ENCODE measurements at places on chromosomes 5 and 9.

GRCh38 chr9:129549684-129550083 is 71.2 kb downstream of the C9orf50 start:
- DNase-seq, result no peak

GRCh38 chr5:138438003-138438723 is 694 bp upstream of the REEP2 start:
- no peak for DNase-seq

DNA sequence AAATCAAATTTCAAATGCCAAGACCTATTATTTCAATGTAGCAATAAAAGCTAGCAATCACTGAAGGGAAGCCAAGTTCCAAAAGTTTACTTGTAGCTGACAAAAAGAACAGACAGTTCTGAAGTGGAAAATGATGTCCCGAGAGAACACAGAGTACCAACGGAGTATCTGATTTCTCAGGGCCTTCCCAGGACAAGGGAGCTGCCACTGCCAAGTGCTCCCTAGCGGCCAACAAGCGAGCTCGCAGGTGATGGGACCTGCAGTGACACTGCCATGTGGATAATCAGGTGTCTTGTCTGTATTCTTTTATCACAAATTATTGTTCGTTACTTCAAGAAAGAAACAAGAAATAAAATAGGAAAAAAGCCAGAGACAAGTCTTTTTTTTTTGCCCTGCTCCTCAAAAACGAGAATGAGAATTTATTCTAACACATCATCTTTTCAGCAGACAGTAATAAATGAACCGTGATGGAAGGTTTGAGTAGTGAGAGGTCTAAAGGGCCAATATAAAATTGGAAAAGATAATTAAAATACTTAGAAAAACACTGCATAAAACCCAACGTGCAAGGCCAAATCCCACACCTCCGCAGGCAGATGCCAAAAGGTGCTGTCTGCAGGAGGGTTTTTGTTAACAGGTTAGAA is 159.4 kb downstream of the MYO10 start:
- DNase-seq, result no peak

DNA sequence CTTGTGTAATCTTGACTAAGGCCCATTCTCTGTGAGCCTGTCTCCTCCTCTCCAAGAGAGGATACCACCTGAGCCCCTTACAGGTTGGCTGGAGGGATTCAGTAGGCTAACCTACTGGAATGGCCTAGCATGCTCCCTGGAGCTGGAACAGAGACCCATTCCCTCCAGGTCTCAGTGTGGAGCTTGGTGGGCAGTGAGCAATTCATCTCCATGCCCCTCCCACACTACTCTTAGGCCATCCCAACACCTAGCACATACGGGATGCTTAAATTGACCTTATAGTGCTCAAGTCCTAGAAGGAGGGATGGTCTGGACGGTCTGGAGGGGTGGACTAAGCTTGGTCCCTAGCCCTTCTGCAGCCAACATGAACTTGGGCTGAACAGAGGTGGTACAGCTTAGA is 75.6 kb downstream of the CRB2 start:
- DNase-seq, result no peak

GRCh38 chr5:168818558-168818957 is 239.4 kb upstream of the PANK3 start:
- DNase-seq, result no peak

- no peak for DNase-seq
Observed at GRCh38 chr9:128635266-128636023, 21.2 kb downstream of the DYNC2I2 start.

- no peak for DNase-seq
Observed at GRCh38 chr9:69740872-69741505, 18.8 kb downstream of the PTAR1 start.

- no peak for DNase-seq
Observed at GRCh38 chr9:88957526-88957925, 33.7 kb upstream of the S1PR3 start.

DNA sequence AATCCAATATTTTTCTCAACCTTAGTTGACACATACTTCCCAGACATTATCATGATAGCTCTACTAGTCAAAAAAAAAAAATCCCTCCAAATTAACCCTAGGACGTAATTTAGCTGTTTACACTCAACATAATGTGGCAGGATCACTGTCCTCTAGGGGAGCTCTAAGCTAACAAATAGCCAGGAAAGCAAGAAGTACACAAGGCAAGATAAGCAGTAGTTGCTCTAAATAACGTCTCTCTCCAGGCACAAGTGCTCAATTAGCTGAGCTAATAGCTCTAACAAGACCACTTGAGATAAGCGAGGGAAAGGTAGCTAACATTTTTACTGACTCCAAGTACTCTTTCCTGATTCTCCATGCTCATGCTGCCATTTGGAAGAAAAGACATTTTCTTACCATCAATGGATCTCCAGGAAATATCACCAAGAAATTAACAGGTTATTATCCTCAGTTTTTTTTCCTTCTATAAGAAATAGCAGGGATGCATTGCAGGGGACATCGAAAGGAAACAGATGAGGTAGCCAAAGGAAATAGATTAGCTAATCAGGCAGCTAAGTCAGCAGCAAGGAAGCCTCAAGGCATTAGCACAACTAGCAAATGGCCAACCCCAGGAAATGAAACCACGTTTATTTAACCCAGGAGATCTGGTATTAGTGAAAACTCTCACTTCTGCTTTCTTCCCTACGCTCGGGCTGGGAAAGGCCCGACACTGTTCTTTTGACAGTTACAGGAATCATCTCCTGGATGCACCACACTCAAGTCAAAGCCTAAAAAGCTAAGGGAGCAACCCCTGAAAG is 614.1 kb downstream of the PTPRD start:
- DNase-seq, result peak; percentile 20

- no peak for DNase-seq
Observed at GRCh38 chr5:168417731-168418429, 68.4 kb upstream of the RARS1 start.

GRCh38 chr5:103617090-103617489 is 54.5 kb upstream of the NUDT12 start:
- no peak for DNase-seq

GRCh38 chr9:76373784-76374474 is 20.3 kb downstream of the RFK start:
- DNase-seq, result no peak

GRCh38 chr9:123353984-123354591 is 1.9 kb upstream of the CRB2 start:
- peak; percentile 66 for DNase-seq

GRCh38 chr5:132979367-132979940 is 16.0 kb upstream of the AFF4 start:
- peak; percentile 76 for DNase-seq

DNA sequence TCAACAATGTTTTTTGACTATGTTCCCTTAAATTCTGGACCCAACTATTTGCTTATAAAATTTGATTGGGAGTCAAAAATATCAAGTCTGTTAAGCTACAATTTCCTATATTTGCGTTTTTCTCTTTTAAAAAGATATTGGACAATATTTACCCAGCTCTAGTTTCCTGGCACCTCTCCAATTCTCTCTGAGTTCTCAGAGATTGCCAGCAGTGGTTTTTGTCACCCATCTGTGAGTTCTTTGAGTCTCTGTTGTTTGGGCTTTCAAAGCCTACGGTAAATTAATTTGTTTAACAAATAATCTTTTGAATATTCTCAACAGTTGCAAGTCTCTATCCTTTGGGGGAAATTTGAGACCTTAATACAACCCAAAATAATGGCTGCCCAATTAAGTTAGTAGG is 174.2 kb upstream of the PUM3 start:
- no peak for DNase-seq

DNA sequence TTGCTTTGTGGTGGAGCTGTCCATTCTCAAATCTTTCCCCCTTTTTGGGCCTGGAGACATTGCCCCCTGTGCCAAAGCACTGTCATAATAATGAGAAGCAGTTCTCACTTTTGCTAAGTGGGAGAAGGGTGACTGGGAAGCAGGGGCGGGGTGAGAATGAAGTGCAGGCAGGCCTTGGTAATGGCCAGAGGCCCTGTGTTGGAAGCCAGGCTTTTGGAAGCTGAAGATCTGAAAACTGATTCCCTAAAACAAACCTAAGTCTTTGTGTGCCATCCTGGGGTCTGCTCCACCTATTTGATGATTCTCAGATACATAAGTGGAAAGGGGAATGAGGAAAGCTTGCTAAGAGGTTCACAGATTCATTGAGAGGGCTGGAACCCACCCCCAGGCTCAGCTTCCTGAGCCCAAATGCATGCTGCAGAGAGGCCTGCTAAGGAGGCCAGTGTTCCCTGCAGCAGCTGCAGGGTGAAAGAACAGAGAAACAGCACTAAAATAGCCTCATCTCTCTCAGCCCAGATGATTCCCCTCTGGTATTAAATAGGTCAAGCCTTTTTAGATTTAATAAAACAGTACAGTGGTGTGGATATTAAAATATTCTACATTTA is 75.0 kb downstream of the NSG2 start:
- no peak for DNase-seq

GRCh38 chr9:114629563-114630090 is 18.5 kb downstream of the TMEM268 start:
- no peak for DNase-seq

- no peak for DNase-seq
Observed at GRCh38 chr5:78747055-78747454, 98.5 kb upstream of the LHFPL2 start.

GRCh38 chr5:169804861-169805260 is 167.8 kb downstream of the DOCK2 start:
- no peak for DNase-seq

DNA sequence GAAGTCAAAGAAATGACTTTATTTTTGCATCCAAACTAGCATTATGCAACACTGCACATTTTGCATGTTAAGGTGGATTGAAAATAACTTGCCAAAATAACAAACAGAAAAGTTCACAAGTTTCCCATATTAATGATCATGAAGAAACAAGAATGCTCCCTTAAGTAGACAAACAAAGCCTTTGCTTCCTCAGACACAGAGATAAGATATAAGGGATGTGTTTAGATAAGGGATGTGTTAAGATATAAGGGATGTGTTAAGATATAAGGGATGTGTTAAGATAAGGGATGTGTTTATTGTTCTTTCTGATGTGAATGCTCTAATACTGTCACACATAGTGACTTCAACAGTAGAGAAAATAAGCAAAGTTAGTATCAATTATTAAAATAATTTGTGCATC is 174.8 kb downstream of the GABRG2 start:
- no peak for DNase-seq

- DNase-seq, result no peak
Observed at GRCh38 chr9:133334161-133334560, 1.8 kb downstream of the SURF6 start.

GRCh38 chr5:79771387-79771786 is 81.8 kb downstream of the CMYA5 start:
- no peak for DNase-seq

DNA sequence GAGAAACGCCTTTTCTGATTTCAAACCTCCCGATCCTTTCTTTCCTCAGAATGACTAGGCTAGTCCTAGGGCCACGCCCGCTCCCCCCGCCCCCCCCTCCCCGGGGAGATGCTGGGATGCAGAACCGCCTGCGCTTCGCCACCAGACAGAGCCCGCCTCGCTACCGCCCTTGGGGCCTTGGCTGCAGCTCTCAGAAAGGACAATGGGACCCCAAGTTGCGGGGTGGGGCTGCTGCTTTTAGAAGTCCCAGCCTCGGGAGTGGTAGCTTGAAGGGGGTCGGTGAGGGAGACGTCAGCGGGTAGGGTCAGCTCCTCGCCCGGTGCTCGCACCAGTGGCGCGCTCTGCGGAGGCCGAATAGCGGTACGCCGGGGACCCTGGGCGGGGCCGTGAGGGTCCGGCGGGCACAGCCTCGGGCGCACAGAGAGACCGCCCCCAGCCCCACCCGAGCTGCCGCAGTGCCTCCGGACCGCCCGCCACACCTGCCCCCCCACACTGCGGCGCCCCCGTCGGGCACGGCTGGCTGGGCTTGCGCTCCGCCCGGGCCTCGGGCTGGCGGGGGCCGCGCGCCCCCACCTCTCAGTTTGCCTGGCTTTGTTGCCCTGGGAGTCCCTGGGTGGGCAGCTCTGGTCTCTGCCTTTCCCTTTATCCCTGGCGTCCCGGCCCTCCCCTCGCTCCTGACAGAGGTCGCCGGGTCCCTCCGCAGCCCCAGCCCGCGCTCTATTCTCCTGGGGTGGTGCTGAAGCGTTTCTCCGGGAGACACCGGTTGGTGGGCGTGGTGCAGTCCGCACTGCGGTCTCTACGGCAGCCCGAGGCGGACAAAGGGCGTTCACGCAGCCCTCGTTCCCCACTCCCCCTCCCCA is 1.2 kb downstream of the MAP1B start:
- DNase-seq, result no peak

GRCh38 chr5:154312576-154312975 is 122.0 kb downstream of the GALNT10 start:
- no peak for DNase-seq

DNA sequence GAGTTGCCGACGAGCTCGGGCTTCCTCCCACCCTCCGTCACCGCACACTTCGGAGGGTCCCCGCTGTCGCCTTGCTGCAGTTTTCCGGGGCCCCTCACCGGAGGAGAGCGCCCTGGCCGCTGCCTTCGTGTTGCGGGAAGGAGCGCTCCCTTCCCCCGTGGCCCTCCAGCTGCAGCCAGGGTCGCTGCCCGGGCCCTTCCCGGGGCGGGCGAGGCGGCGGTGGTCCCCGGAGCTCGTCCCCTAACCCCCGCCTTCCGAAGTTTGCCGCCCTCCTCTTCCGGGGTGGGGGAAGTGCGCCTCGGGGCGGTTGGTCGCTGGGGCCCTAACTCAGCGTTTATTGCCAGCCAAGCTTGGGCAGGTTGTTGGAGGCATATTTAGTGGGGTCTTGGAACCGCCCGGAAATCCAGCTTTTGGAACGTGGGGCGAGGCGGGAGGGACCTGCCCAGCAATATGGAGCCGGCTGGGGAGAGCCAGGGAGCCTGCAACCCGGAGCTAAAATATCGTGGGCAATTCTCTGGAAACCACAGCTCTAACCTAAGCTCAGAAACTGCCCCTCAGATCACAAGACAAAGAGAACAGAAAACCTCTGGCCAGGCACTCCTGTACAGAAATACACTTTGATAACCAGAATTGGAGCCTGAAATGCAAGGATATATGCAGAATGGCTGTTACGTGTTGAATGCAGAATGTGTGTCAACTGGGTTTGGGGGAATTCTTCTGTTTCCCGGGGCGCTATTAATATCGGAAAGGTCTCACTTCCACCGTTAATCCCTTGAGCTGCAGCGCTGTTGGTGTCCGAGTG is 890 bp downstream of the PIK3R1 start:
- peak; percentile 73 for DNase-seq

- DNase-seq, result no peak
Observed at GRCh38 chr5:171646102-171647042, 139.2 kb upstream of the SMIM23 start.

GRCh38 chr5:146624179-146624578 is 108.2 kb upstream of the GPR151 start:
- DNase-seq, result no peak

DNA sequence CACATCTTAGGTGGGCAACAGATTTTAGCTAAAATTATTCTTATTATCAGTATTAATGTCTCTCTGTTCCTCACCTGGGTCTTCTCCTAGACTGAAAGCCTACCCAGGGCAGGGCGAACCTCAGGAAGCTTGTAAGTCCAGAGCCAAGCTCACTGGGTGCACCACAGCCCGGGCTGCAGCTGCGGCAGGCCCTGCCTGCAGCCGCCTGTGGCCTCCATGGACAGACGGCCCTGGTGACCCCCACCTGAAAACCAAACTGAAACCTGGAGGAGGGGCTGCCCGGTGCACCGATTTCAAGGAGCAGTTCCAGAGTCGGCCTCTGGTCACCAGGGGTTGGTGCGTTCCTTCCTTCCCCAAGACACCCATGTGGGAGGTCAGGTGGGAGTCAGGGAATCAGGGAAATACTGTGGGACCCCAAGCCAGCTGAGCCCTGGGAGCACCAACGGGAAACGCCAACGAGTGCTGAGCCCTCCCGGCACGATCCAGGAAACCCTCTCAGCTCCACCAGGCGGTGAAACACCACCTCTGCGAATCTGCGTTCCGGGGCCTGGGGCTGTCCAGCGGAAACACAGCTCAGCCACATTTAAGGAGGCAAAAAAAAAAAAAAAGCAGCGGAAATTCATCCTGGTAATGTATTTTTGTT is 68.6 kb upstream of the PPP1R26 start:
- no peak for DNase-seq

Measured in suppressor macrophage (primary cell).